A172 (cell line): ENCODE measurements at places on chromosomes 11 and 22.
A peak's percentile ranks its signal among the peaks of the same experiment; 100 is the strongest.

DNA sequence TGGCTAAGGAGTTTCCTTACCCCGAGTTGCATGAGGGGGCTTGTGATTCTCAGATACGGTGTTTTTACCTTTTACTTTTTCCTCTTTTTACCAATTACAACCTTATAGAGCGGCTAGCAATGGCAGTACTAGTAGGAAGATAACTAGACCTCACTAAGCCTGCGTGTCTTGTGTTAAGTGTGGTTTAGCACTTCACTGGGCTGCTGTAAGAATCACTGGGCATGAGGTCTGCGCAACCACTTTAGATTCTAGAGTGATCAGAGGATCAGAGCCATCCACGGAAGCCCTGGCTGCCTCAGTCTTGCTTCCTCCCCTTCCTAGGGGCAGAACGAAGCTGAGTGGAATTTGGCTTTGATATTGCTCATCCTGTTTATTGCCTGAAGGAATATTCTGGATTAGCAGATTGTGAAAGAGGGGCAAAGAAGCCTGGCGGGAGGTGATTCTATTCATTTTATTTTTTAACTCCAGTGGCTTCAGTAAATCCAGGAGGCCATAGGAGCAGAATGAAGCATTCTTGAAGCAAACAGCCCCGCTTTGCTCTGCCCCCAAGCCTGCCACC lies 88.5 kb downstream of the GRAMD1B start:
- no peak for DNase-seq

GRCh38 chr22:46775850-46776826 lies 13.7 kb downstream of the TBC1D22A start:
- DNase-seq, result no peak

DNA sequence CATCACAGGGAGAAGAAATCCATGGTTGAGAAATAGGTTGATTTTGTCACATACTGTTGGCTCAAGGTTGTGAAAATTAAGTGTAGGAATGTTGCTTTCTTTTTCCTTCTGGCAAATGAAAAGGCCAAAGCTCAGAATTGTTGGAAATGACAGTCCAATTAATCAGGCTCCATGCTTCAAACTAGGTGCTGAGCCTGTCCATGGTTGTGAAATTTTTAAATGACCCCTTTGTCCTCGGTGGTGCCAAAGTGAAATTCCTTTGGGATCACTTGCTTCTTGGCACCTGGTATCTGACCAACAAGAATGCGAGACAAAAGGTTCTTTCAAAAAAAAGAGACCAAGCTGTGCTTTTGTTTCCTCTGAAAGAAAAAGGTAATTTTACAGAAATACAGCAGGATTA lies 451.9 kb downstream of the ETS1 start:
- peak; percentile 48 for DNase-seq

DNA sequence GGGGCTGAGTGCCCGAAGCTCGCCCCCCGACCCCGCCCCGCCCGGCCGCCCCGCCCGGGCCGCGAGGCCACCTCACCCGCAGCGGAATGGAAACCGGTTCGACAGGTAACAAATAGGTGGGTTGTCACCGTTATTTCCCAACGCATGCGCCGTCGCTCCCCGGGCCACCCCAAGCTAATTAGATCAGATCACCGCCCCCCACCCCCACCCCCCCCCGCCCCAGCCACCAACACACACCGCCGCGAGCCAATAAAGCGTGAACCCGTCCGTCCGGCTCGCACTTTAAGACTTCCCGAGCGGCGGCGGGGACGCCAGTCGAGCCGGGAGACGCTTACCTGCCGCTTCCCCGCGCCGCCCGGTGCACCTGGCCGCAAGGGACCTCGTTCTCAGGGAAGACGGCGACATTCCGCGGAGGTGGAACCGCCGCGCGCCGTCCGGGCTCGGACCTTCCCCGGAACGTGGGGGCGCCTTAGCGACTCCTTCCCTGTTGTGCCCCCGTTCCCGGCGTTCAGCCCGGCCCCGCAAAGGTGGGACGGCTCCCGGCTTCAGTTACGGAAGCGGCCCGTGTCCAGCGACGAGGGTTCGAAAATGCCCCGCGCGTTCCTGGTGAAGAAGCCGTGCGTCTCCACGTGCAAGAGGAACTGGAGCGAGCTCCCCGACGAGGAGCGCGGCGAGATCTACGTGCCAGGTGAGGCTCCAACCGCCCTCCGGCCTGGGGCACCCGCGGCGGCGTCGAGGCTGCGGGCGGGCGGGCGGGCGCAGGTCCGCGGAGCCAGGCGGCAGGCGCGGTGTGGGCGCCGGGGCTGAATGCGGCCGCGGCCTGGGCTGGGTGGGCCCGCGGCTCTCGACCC lies at the start of gene OVOL1:
Gene OVOL1, plus strand, starts transcription at position 278 of the 851 bp plus-strand sequence. Its CDS starts 311 bp downstream, at position 589.
- no peak for DNase-seq

GRCh38 chr11:72155751-72156150 lies 20.2 kb downstream of the FOLR3 start:
- no peak for DNase-seq

- DNase-seq, result no peak
These were observed 258.3 kb upstream of the B3GAT1 start for GRCh38 chr11:134670247-134670782.

GRCh38 chr11:86440305-86440716 lies 65.6 kb downstream of the CCDC81 start:
- no peak for DNase-seq

DNA sequence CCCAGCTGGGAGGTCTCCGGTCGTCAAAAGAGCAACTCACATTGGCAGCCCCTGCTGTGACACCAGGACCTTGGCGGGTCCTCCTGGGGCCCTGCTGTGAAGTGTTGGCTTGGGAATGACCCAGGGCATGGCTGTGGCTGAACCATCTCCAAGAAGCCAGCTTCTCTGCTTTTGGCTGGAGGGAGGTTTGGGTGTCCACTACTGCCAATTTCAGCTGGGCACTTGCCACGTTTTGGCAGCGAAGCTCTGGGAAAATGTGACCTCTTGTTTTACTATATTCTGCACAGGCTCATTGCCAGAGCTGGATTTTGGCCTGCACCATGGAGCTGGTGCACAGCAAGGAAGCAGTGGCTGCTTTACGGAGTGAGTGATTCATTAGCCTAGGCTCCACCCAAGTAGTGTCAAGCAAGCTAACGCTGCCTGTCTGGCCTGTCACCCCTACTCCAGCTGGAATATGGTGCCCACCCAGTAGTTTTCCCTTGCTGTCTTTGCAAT lies 24.3 kb upstream of the SMCO4 start:
- DNase-seq, result peak; percentile 17

DNA sequence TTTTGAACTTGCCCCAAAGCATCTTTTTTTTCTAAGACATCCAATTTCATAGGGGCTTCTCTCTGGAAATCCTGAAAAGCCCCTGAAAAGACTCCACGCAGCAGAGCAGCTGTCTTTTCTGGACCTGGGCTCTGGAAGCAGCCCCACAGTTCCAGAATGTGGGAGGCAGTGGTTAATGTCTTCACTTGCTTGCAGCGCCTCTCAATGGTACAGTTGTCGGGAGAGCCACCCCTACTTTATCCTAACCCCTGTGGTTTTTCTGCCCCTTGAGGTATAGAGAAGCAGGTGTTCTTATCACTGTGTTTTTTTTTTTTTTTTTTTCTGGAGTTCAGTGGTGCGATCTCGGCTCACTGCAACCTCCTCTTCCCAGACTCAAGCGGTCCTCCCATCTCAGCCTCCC lies 83.4 kb upstream of the SORL1-AS1 start:
- no peak for DNase-seq

GRCh38 chr11:11036848-11037732 lies 179.2 kb upstream of the ZBED5 start:
- DNase-seq, result peak; percentile 47

DNA sequence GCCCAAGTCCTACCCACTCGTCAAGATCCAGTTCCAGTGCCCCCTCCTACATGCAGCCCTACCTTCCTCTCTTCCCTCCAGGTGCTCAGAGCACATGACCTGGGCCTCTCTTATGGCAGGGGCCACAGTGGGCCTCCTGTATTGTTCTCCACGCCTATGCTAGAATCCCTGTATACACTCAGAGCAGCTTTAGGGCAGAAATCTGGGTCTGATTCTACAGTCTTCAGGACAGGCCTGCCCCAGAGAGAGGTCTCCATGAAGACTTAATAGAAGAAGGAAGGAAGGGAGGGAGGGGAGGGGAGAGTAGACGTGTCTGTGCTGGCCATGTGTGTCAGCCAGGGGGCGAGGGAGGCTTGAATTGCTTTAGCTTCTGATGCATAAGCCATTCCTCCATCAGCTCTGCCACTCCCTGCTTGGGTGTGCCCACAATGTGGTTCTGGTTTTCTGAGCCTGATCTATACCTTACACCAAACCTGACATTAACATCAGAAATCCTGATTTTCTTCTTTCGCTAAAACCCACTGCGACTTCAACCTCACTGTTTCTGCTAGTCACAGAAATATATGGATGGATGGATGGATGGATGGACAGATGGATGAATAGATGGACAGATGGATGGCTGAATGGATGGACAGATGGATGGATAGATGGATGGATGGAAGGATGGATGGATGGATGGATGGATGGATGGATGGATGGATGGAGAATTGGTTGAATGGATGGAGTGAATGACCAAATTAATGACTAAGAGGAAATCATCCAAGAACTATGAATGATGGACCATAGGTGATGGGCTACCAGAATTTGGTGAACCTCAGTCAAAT lies 56.6 kb upstream of the PRDM11 start:
- DNase-seq, result peak; percentile 41

- no peak for DNase-seq
These were observed 5.3 kb downstream of the SMPD1 start for GRCh38 chr11:6395470-6396060.

DNA sequence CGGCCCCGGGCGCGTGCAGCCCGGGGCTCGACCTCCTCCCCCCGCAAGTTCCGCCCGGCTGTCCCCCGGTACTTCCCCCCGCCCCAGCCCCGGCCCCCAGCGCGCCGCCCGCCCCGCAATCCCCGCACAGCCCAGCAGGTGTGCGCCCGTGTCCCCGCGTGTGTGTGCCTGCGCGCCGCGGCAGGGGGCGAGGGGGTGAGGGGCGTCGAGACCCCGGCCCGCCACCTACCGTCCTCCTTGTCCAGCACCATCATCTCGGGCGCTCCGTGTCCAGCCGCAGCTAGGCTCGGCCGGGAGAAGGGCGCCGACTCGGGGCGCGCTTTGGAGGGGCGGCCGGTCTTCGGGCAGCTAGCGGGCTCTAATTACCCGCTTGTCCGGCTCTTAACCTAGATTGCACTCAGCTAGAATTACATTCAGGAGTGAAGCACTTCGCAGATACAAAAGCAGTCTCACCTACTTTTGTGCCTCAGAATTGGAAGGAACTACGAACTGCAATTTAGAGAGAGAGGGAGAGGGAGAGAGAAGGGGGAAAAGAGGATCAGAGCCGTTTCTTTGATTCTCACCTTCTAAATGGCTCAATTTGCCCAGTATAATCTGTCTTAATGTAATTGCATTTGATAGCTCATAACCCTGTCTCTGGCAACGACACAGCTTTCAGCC lies 439 bp downstream of the LMO1 start:
- DNase-seq, result no peak

GRCh38 chr22:50440544-50441249 lies 34.1 kb downstream of the SBF1 start:
- DNase-seq, result no peak

DNA sequence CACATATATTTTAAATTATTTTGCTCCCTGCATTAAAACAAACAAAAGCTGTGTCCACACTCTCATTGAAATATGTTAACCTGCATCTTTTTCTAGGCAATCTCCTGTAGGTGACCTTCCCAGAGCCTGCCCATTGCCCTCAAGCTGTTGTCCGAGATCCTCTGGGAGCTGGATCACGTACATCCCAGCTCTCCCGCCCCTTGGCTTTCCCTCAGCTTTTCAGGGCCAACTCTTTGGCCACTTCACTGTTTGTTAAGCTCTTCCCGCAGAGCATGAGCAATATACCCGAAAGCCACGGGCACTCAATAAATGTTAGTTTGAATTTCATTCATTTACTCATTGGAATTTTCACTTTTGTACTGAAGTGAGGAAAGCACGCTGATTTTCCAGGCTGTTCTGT lies 32.2 kb downstream of the ELMOD1 start:
- no peak for DNase-seq

DNA sequence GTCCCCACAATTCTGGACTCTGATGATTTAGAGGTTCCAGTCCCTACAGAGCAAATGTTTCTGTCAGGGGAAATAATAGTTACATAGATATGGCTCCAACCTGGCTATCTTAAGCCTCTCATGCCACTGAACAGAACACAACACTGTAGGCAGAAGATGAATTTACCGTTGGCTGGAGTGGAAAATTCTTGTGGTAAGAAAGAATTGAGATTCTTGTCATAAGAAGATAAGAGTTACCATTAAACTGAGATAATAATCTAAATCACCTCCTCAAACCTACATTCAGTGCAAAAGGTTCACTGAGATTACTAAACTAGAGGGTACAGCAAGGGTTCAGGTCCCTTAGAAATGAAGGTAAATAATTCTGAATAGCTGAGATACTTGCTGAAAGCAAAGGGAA lies 10.1 kb upstream of the NAALAD2 start:
- no peak for DNase-seq

DNA sequence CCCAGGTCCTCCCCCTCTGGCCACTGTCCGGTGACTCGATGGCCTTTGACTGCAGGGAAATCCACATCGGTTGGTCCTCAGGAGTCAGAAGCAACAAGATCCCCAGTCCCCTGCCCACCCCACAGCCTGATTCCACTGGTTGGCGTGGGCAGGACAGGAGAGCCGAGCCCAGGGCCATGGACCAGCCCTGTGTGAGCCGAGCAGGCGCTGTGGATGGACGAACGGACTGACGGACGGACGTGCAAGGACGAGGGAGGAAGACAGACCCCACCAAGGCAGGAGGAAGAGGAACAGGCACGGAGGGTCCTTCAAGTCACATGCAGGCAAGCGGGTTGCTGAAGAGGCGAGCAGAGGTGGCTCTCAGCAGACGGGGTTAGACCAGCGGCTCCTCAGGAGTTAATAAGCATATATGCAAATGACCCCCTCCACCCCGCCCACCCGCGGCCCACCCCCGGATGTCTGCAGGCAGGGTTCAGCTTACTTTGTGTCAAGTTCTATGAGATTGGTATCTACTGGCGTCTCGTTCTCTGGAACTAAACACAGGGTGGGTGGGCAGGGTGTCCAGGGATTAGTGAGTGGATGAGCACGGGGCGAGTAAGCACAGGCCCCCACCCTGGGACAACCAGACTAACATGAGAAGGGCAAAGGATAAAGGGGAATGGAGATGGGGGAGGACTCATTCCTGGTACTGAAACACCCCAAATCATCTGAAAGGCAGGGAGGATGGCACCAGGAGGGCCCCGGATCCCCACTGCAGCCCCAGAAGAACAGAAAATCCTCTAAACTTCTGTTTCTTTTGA lies 26.8 kb downstream of the TPBGL start:
- no peak for DNase-seq

DNA sequence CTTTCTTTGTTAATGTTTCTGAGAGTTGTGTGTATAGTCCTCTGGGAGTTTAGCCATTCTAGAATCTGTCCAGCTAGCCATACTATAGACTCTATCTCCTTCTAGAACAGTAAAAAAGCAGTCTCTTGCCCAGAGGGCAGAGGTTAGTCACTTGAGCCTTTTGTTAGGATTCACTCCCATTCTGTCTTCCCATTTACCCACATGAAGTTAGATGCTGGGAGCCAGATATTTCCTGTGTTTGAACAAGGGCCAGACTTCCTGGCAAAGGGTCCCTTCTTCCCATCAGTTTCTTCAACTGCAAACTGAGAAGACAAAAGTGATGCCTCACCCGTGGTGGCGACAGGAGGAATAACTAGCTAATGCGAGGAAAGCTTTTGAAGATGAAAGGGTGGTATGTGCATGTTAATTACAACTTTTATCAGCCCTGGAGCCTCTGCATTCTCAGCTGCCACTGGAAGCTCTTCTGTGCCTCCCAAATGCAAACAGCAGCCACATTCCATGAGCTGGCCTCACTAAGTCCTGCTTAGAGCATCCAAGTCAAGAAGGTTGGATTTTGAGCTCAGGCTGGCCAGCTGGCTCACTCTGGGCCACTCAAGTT lies 12.8 kb downstream of the CD44 start:
- DNase-seq, result no peak
